K562 (cell line): ENCODE measurements at places on chromosomes 11 and 22. TPM values are rescaled to one million over a fixed set of nuclear protein-coding genes. Genes with fewer than 3 reads are reported as not detected.

DNA sequence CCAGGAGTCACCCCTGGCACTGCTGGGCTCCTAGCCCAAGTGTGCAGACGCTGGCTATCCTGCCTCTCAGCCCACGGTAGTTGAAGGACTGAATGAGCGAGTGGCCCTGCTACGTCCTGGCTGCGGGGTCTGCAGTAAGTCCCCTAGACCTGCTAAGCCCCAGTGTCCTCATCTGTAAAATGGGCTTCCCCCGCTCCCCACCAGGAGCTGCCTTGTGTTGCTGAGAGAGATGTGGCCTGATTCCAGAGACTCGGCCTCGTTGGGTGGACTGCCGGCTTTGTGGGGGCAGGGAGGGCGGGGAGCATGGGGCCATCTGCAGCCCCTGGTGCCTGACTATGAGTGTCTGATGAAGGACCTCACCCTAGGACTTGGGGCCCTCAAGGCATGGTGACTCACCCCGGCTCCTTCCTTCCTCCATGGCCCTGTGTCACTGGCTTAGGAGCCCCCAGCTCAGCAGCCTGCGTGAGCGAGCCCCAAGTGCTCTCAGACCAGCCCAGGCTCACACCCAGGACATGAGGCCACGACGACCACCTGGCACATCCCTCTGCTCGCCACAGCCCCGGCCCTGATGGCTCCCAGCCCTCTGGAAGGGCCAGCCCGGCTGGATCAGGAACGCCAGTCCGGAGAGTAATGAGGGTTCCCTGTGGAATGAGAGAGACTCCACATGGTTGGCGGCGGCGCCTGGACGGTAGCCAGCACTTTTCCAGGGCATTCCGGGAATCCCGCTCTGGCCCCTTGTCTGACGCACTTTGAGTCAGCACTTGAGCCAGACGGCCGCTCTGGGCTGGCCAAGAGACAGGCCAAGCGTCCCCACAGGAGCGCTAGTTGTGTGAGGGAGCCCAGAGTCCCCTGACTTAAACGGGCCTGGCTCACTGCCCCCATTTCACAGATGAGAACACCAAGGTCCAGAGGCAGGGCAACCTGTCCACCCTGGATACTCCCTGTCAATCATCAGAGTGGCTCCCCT lies 50.5 kb upstream of the SHISAL1 start:
- no peaks in the 10 kb centered on the region; the same call in 2 of the 3 replicates for H3K27me3 ChIP-seq
- H3K4me1 ChIP-seq = no peaks in the 10 kb centered on the region
- no peak for DNase-seq
- no peak overlapping the region for H3K4me3 ChIP-seq

- no peak overlapping the region for H3K27ac ChIP-seq
- DNase-seq = peak; percentile 56
- no peaks in the 10 kb centered on the region for H3K36me3 ChIP-seq
These were observed 16.3 kb downstream of the OR2AG2 start for GRCh38 chr11:6755303-6755952.

GRCh38 chr11:10444725-10445315 lies 10.2 kb upstream of the AMPD3 start:
- H3K27me3 ChIP-seq = no peaks in the 10 kb centered on the region
- H3K27ac ChIP-seq = no peak overlapping the region
- no peak overlapping the region for H3K4me3 ChIP-seq
- H3K4me1 ChIP-seq = peaks cover 14% of the 10 kb centered on the region

DNA sequence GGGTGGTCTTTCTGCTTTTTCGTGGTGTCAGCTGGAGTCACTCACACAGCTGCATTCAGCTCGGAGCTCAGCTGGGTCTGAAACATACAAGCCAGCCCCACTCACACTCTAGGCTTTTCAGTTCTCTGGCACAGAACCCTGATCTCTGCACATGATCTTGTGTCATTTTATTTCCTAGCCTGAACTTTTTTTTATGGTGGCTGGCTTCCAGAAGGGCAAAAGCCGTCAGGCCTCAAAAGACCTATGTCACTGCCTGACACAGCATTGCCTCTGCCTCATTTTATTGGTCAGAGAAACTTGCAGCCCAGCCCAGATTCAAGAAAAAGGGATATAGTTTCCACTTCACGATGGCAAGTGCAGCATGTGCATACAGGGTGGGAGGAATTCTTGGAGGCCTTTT lies 117.8 kb downstream of the NTM start:
- H3K27ac ChIP-seq = no peak overlapping the region
- no peak for DNase-seq
- no peak overlapping the region for H3K4me3 ChIP-seq

DNA sequence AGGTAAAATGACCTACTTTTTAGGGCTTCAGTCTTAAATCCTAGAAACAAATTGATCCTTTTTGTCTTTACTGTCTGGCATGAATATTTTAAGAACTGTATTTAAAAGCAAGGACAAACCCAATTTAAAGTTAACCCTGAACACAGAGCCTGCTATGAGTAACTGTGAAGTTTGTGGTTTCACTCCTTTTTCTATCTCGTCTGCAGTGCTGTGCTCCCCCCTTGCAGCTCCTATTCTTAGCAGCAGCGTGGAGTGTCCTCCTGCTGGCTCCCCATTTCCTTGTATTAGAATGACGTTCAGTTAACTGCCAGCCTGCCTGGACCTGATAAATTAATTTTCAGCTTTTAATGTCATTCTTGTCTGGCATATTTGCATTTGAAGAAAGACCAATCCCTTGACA lies 40.0 kb upstream of the LRRC4C start:
- H3K27me3 ChIP-seq = no peaks in the 10 kb centered on the region
- no peaks in the 10 kb centered on the region for H3K4me1 ChIP-seq
- no peak for DNase-seq
- no peaks in the 10 kb centered on the region for H3K36me3 ChIP-seq
- H3K4me3 ChIP-seq = no peak overlapping the region
- H3K27ac ChIP-seq = no peak overlapping the region

GRCh38 chr22:39268645-39269044 lies 23.9 kb upstream of the PDGFB start:
- no peak overlapping the region for H3K27ac ChIP-seq
- H3K36me3 ChIP-seq = no peaks in the 10 kb centered on the region
- H3K4me1 ChIP-seq = peaks cover 12% of the 10 kb centered on the region; the same call in 2 of the 3 replicates
- no peaks in the 10 kb centered on the region for H3K27me3 ChIP-seq

GRCh38 chr11:69474736-69475135 lies 6.7 kb upstream of the LINC01488 start:
- no peaks in the 10 kb centered on the region for H3K36me3 ChIP-seq
- no peak overlapping the region for H3K4me3 ChIP-seq
- H3K27me3 ChIP-seq = peaks cover 15% of the 10 kb centered on the region

GRCh38 chr22:48663297-48663696 lies 1164.4 kb downstream of the BRD1 start:
- H3K4me3 ChIP-seq = no peak overlapping the region
- no peak overlapping the region for H3K27ac ChIP-seq
- H3K36me3 ChIP-seq = no peaks in the 10 kb centered on the region
- no peaks in the 10 kb centered on the region for H3K4me1 ChIP-seq

DNA sequence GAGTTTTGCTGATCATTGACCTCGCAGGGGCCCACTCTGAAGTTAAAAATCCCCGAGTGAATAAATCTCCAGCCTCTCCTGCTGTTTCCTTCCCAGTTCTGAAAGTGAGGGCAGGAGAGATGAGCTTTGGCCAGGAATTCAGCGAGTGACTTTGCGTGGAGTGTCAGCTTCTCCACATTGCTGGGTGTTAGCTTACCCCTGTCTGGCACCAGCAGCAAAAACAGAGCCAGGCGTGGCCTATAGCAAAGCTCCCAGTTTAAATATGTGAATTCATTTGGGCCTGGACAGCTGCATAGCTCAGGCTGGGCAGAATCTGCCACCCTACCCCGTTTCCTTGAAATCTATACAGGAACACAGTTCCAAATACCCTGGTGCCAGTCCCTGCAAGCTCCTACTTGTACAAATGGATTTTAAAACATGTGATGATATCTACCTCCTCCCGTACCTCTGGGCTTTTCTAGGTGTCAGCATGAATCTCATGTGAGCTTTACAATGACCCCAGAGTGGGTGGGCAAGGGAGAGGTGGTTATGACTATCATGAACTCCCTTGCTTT lies 25.6 kb downstream of the TIMP3 start:
- no peaks in the 10 kb centered on the region for H3K36me3 ChIP-seq
- no peak overlapping the region for H3K4me3 ChIP-seq
- peaks cover 10% of the 10 kb centered on the region; the same call in 1 of the 2 replicates for H3K27me3 ChIP-seq
- no peak for DNase-seq
- no peaks in the 10 kb centered on the region for H3K4me1 ChIP-seq

GRCh38 chr11:116860303-116860702 lies 22.9 kb upstream of the APOA1 start:
- no peaks in the 10 kb centered on the region for H3K27me3 ChIP-seq
- peaks cover 70% of the 10 kb centered on the region for H3K36me3 ChIP-seq
- H3K27ac ChIP-seq = no peak overlapping the region
- H3K4me1 ChIP-seq = peaks cover 12% of the 10 kb centered on the region
- no peak overlapping the region for H3K4me3 ChIP-seq

Gene PNPLA3
- not detected in 2 replicates for polyA plus RNA-seq

Gene SYT12
- polyA plus RNA-seq = 0.03 and 0.07 TPM in 2 replicates

Gene PARVA
- not detected in 2 replicates for polyA plus RNA-seq
